Transverse colon (tissue), 4 donors: ENCODE measurements at places on chromosomes 3 and 15. TPM values are rescaled to one million over a fixed set of nuclear protein-coding genes. Genes with fewer than 3 reads are reported as not detected.

GRCh38 chr3:129554356-129555152, 11.6 kb downstream of the H1-8 start:
- no peak for DNase-seq

DNA sequence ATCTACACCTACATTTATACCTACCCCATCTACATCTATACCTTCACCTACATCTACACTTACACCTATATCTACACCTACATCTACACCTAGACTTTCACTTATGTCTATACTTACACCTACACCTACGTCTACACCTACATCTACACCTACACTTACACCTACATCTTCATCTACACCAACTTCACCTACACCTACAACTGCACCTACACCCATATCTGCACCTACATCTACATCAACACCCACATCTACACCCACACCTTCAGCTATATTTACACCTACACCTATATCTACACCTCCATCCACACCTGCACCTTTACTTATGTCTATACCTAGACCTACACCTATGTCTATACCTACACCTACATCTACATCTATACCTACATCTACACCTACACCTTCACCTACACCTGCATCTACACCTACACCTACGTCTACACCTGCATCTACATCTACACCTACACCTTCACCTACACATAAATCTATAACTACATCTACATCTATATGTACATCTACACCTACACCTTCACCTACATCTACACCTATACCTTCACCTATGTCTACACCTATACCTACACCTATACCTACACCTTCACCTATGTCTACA, 30.9 kb upstream of the PRR23E start:
- no peak for DNase-seq

DNA sequence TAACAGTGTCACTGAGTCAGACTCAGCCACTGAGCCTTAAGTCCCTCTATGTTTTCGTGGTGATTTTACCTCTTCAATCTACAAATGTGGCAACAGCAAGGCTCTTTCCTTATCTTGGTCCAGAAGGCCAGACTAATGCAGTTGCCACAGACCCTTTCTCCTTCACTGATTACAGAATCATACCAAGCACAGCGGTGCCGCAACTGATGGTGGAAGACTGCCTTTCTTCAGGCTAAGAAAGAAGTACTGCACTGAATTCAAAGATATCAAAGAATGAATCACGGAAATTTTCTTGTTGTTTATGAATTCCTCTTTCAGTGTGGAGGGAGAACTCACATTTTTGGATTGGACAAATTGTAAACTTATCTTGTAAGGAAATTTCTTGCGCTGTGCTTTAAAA, 18.6 kb downstream of the DCP1A start:
- DNase-seq, result no peak

GRCh38 chr3:196156160-196156559, 55.0 kb downstream of the ZDHHC19 start:
- no peak for DNase-seq

GRCh38 chr3:159789017-159789416, 199.6 kb upstream of the IL12A start:
- DNase-seq, result no peak

Gene CCDC39
- total RNA-seq, result not detected

Gene NRG4
- total RNA-seq, result 3.5 TPM

Gene NPAP1
- total RNA-seq, result 0.16 TPM

Gene SPSB4
- total RNA-seq, result not detected
